Ureter (tissue), 1 donor: ENCODE measurements at places on chromosomes 4 and X.

- DNase-seq, result no peak
These were observed 142.0 kb downstream of the RTL3 start for GRCh38 chrX:78517124-78517523.

DNA sequence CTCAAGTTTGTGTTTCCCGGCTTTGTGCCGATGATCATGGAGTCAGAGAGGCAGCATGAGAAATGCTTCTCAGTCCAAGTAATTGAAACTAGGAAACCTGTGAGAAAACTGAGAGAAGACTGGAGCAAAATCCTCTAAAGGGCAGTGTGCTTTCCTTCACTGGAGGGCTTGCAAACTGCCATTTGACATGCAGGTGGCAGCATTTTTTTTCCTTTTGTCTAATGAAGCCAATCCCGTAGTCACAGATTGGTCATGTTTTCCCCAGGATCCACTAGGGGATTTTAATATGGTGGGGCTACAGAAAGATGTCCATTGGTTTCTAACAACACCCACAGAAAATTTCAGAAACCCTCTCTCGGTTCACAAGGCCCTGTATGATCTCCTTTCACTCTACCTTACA, 117.4 kb upstream of the NUDT10 start:
- no peak for DNase-seq

- DNase-seq, result no peak
These were observed 145.4 kb downstream of the STIM2 start for GRCh38 chr4:27005905-27006590.

GRCh38 chrX:95057341-95057740, 1383.3 kb downstream of the FAM133A start:
- DNase-seq, result no peak

GRCh38 chr4:10730590-10730989, 46.0 kb upstream of the CLNK start:
- DNase-seq, result no peak

DNA sequence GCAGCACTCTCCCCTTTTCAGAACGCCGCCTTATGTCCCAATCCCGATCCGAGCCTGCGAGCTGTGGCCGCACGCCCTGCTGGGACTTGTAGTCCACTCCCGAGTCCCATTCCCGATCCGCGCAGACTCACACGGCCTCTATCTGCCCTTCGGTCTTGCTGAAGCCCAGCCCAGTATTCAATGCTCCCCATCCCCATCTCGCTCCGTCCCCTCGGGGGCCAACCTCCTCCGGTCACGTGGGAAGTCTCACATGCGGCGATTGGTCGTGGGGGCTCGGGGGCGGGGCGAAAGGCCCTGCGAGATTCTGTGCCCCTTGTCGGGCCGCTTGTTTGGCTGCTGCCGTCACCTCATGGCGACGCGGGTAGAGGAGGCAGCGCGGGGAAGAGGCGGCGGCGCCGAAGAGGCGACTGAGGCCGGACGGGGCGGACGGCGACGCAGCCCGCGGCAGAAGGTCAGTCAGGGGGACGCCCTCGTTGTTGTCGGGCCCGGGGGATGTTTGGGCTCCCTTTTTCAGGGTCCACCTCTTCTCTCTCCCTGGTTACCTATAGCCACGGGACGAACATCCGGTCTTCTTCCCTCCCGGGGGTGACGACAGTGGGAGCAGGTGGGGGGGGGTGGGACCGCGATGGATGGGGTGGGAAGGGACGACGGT, at the start of gene TXLNG:
Gene TXLNG, plus strand, starts transcription at position 328 of the 652 bp plus-strand sequence. Its CDS starts 22 bp downstream, at position 350.
- peak; percentile 99 for DNase-seq

DNA sequence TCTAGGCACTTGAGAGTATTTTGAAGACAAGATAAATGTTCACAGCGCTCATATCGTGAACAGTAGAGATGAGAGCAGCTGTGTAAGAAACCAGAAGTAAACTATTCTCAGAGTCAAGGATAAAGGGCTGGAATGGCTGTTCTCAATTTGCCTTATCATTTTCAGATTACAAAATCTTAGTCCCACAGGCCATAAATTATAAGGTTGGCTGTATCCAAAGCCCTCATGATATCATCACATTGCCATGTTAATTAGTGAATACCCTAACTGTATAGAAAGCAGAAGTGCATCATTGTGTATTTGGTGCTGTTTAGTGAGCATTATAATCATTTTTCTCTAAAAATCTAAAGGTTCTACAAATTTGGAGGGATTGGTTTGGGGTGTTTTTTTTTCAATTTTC, 168.9 kb upstream of the EDNRA start:
- no peak for DNase-seq

GRCh38 chr4:186936496-186937375, 213.1 kb upstream of the FAT1 start:
- DNase-seq, result no peak

GRCh38 chrX:68177542-68177941, 255.8 kb downstream of the OPHN1 start:
- no peak for DNase-seq

DNA sequence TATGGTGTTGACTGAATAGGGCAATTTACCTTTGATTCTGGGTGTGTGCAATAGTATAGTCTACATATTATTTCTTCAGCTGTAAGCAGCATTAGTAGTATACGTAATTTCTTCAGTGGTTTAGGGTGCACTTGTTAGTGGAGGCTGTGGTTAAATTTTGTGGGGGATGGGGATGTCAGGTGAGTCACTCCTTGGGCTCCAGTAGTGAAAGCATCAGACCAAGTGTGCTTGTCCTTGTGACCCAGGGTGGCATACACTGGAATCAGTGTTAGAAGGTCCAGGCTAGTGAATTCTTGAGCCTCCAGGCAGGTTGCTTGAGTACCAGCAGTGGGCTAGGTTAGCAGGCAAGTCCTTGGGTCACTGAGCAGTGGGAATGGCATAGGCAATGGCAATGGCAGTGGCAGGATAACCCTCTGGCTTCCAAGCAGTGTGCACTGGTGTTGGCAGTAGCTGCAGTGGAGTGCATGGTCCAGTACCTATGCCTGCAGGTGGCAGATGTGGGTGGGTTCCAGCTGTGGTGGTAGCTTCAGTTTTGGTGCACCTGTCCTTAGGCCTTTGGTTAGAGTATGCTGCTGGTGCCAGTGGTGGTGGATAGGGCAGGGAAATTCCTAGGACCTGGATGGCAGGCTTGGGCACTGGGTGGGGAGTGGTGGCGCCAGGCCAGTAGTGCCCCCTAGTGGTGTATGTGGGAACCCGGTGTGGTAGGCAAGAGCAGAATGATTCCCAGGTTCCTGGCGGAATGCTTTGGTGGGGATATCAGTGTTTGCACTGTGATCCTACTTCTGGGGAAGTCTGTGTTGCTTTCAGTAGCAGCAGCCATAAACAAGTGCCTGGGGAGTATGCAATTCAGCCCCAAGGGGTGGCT, 531.0 kb downstream of the SMARCA1 start:
- no peak for DNase-seq

DNA sequence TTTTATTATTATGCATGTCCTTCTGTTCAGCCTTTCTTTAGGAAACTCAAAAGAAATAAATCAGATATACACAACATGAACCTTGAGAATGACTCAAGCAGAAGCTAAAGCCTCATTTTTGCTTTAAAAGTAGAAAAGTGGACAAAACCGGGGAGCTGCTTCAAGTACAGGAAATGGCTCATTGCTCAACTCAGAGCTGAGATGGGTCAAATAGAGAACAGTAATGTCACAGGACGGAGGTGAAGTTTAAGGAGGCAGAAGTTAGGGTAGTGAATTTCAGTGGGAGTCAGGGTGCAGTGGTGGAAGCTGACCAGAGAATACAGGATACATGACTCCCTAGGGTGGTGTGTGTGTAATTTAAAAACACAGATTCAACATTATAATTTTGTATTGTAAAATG, 22.2 kb downstream of the PHKA2 start:
- no peak for DNase-seq

- DNase-seq, result no peak
These were observed 98.0 kb downstream of the SLC2A9 start for GRCh38 chr4:9923195-9923812.

GRCh38 chr4:119337010-119337409, 15.1 kb upstream of the FABP2 start:
- no peak for DNase-seq

DNA sequence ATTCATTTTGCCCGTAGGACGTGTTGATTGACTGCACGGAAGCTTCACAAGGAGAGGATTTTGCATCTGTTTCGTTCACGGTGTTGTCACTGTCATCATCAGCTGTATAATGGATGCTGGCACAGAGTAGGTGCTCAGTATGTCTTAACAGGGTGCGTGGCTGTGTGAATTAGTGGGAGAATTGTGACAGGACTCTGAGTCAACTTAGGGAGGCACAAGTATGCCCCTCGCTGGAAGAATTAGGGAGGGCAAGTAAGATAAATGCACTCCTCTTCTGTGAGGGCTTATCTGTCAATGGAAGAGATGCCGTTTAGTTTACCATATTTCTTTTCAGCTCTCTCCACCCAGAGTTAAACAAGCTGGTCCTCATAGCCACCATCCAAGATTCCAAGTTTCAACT, 107.2 kb downstream of the TRIML1 start:
- DNase-seq, result no peak

DNA sequence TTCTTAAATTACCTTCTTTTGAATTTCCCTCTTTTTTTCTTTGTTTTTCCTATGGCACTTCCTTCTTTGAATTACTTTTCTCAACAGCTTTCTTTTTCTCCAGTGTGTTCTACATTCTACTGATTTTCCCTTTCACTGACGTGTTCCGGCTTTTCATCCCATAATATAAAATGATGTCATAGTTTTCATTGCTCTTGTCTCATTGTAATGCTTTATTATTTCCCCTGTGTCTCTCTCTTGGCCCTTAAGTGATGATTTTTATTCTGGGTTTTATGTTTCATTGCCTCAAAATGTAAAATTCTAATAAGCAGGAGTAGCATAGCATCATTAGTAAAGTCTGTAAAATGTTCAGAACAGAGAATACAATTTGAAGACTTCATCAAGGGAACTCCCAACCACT, 299.3 kb downstream of the KCTD8 start:
- no peak for DNase-seq

- DNase-seq, result no peak
These were observed 52.8 kb downstream of the GRIA3 start for GRCh38 chrX:123236859-123237258.

DNA sequence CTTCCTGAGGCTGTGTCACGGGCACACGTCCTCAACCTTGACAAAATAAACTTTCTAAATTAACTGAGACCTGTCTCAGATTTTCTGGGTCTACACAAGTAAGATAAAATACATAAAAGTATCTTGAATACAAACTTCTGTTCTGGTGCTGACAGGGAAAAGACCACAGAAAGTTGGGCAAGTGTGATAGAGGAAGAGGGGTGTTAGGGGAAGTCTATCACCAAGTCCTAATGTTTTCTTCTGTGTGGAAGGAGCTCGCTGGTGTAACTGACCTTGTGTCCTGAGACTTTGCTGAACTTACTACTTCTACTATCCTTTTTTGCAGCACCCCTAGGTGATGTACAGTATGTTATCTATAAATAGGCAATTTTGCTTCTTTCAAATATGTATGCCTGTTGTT, 97.0 kb upstream of the STIM2 start:
- DNase-seq, result no peak

DNA sequence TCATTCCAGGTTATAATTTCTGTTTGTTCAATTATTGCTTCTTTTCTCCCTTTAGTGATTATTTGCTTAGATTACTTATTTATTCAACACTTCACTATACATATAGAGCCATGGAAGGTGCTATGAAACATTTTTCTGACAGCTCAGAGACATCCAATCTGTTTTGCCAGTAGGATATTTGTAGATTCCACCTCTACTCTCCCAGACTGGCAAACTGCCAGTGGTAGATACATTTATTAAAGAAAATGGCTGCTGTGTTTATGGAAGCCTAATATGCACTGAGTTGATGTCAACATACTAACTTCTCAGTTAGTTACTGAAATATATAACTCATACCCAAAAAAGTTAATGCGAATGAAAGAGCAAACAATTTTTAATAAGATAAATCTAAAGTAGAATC, 348.6 kb downstream of the TRAM1L1 start:
- DNase-seq, result no peak

DNA sequence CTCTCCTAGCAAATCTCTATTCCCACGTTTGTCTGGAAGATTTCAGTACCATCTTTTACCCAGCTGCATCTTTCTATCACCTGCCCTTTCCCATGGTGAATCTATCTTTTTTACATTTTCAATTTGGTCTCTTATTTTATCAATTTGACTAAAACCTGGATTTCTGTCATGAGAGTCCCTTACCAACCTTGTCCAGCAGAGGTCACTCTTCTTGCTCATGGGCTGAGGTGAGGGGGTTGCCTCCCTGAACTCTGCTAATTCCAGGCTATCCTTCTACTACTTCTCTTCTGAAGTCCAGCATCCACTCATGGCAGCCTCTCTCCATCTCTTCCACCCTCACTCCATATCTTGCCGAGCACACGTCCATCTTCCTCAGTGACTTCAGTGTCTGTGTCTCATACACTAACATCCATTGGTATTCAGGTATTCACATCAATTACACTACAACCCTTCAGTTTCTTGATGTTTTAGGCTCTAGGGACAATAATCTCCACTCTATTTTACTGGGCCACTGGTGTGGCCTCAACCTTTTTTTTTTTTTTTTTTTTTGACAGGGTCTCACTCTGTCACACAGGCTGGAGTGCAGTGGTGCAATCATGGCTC, 17.8 kb upstream of the ZNF827 start:
- DNase-seq, result no peak

GRCh38 chr4:153729895-153730294, 29.9 kb downstream of the RNF175 start:
- DNase-seq, result no peak

DNA sequence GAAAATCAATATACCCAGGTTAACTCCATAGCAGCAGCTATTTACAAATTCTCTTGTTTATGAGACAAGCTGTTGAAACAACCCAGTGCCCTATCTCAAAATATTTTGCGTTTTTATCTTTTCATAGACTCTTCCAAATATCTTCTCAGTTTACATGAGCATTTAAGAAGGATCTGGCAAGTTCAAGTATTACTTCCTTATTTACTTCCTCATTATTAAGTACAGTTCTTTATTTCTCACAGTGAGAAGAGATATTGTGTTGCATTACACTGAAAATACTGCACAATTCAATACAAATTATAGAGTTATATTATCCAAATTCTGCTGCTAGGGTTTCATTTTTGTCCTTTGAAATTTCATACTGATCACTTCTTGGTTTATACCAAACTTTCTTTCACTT, 43.6 kb upstream of the UCP1 start:
- DNase-seq, result no peak

DNA sequence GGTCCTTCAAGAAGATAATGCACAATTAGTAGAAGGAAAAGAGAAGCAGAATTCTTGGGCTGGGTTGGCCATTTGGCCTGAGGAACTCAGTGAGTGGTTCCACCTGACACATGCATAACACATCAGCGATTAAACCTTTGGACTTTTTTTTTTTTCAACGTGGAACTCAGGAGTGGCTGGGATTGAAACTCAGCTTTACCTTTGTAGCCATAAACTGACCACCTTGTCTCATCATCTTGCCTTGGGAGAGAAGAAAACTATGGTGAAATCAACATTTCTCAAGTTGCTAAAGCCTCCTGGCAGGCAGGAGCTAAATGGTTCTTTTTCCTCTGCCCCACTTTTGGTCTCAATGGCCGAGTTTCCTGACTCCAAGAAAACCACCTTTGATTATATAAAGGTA, 16.3 kb downstream of the PTTG2 start:
- DNase-seq, result no peak

- DNase-seq, result no peak
These were observed 327.9 kb upstream of the MAGEB18 start for GRCh38 chrX:25810202-25810601.

- DNase-seq, result no peak
These were observed 13.0 kb upstream of the TMEM144 start for GRCh38 chr4:158197194-158197776.
